Left lung (tissue), 14 donors: ENCODE measurements at places on chromosomes 1 and 21.

DNA sequence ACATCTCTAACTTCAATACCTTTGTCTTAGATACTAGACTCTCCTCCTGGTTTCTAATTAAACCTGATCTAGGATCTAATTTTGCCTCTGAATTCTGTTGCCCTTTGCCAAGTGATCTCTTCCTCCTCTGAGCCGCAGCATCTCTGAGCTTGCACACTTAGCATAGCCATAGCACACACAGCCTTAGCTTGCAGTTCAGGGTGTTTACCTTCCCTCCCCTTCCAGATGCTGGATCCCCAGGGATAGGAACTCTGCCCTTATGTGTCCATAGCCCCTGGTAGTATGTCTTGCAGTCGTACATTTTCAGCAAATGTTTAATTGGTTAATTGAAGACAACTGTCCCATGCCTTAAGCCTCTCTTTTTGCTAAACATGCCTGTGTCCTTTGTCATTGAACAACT lies 30.3 kb downstream of the SELL start:
- no peak for DNase-seq

DNA sequence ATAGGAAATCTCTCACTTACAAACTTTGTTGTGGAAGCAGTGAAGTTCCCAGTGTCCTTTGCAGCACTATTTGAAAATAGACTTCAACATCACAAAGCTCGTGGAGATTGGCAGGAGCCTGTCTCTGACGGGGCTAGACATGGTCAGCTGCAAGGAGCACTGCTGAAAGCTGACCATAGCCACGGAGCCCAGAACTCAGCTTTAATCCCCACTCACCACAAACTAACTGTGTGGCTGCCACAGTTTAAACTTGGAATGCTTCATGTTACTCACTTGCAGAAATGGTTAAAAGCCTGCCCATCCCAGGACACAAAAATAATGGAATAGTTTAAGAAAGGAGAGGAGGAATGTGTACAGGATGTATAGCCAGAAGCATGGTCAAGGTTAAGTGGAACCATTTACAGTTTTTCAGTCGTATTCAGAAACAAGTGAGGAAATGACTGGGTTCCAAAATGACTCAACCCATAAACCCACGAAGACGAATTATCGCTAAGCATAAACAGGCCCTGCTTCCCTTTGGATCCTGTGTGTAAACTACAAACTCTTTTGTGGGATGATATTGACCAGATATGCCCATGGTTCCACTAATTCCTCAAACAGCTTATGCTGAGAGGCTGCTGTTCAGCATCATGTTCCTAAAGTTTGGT lies 18.2 kb downstream of the DNALI1 start:
- no peak for DNase-seq

DNA sequence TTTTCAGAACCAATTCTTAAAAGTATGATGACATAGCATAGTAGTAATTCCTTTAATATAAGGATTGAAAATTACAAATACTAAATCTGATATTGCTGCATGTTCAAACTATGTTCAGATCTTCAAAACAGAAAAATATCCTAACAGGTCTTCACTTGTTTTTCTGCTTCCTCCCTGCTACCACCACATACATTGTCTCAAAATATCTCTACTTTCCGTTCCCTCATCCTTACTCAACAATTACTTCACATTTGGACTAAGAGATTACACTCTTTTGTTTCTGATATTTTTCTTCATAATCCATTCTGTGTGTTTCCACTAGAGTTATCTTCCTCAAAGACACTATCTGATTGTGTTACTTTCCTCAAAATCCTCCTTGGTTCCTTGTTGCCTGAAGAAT lies 125.1 kb downstream of the NEK7 start:
- no peak for DNase-seq

DNA sequence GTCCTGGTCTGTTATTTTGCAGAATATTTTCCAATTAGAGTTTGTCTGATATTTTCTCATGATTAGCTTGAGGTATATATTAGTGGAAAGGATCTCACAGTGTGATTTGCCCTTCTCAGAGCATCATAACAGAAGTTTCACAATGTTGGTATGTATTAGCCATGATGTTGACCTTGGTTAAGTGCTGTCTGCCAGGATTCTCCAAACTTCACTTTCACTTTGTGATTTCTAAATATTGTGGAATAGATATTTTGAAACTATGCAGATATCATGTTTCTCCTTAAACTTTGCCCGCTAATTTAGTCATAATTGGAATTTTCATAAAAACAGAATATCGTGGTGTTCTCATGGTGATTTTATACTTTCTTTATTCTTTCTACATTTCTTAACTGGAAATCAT lies 98.0 kb upstream of the DEPDC1 start:
- no peak for DNase-seq
